ENCODE measurements at places on chromosomes 7 and 10.
A peak's percentile ranks its signal among the peaks of the same experiment; 100 is the strongest.

DNA sequence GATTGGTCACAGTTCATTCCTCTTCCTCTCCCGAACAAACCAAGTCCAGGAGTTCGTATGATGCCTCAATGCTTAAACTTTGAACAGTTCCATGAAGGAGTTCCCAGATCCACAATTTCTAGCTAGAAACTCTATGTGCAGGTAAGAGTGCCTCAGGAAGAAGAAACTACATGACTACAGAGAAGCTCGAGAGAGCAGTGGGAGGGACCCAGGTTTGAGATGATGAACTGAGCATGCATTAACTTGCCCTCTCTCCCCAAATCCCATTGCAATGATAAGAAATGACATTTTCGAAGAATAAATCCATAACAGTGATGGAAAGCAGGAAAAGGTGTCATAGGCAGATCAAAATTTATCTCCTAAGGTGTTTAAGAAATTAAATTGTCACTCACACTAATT, 140.6 kb upstream of the JCAD start:
- no peak for DNase-seq

DNA sequence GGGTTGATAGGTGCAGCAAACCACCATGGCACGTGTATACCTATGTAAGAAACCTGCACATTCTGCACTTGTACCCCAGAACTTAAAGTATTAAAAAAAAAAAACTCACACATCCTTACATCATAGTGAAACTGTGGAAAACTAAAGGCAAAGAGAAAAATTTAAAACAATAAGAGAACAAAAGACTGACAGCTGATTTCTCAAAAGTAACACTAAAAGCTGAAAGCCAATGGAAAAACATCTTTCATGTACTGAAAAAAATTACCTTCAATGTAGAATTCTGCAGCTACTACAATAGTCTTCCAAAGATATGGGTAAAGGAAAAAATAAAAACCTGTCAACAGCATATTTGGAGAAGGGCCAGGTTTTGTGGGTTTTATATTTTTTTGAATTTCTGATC, 729.1 kb upstream of the NRP1 start:
- no peak for DNase-seq

- DNase-seq: no peak
Measured at GRCh38 chr10:73506491-73506890, 10.7 kb upstream of the PPP3CB start.

DNA sequence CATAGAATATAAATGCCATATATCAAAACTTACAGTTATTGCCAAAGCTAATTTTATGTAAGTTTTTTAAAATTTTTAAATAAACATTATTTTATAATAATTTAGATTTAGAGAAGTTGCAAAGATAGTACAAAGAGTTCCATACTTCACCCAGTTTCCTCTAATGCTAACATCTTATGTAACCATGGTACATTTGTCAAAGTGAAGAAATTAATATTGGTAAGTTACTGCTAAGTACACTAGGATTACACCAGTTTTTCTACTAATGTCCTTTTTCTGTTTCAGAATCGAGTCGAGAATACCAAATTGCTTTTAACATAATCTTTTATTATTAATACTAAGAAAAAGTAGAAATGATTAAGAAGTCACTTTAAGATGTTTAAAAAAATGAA, 29.2 kb downstream of the CSGALNACT2 start:
- DNase-seq: no peak

GRCh38 chr7:142795339-142795863, 24.6 kb downstream of the PRSS2 start:
- DNase-seq: no peak

GRCh38 chr7:64874562-64875250, 28.4 kb upstream of the ZNF273 start:
- DNase-seq: no peak

GRCh38 chr7:104569751-104570150, 241.3 kb downstream of the LHFPL3 start:
- DNase-seq: no peak

GRCh38 chr10:77817541-77817940, 109.0 kb downstream of the DLG5 start:
- no peak for DNase-seq

DNA sequence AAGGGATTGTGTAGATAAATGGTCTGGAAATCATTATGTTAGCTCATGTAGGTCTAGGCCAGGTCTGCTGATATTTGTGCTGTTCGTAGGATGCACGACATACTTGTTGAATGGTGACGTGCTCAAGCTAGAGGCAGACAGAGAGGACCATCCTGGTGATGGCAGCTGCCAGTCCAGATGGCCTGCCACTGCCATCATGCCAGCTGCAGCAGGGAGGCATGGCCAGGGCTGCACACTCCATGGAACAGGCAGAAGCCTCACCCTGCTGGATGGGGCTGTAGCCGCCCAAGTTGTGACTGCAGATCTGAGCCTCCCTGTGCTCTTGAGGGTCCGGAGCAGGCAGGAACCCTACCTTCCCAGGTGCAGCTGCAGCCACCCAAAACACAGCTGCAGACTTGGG, 80.3 kb downstream of the SPDYE5 start:
- DNase-seq: no peak

DNA sequence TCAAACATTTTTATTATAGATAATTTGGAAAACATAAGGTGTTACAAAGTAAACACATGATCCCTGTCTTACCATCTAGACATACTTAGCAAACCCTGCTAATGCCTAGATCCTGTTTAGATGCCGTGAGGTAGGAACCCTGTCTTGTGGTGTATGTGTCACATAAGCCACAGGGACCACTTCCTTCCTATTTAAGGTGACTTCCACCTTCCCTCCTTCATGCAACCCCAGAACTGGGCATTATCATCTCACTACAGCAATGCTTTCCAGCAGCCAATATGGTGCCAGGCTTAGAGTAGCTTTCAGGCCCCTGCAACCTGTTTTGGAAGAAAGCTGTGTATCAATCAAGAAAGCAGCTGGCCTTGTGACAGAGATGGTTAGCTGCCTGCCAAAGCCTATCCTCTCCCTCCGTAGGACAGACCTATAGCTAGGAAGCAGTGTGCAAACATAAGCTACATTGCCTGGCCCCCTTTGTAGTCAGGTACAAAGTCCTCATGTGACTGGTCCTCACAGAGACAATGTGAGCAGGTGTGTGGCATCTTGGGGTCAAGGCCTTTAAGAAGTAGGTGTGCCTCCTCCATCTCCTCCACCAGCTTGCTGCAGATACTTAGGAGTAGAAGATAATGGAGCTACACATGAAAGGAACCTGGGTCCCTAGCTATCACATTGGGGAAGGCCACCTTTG, 146.8 kb downstream of the SPAG6 start:
- no peak for DNase-seq

GRCh38 chr7:116981939-116982338, 28.6 kb downstream of the ST7 start:
- no peak for DNase-seq

DNA sequence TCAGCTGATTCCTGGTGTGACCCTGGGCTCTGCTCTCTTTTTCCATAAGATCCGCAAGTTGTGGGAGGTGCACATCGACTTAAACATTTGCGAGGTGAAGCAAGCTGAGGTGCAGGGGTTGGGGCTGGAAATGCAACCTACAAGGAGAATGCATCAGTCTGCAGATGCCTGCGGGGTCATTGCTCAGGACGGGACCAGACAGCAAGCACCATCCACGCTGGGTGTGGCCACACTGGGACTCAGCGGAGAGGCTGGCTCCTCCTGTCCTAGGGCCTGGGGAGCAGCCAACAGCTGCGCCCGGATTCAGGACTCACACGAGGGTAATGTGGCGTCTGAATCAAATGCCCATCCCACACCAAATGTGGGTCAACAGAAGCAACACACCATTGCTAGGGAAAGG, 33.8 kb downstream of the STK32C start:
- DNase-seq: no peak

DNA sequence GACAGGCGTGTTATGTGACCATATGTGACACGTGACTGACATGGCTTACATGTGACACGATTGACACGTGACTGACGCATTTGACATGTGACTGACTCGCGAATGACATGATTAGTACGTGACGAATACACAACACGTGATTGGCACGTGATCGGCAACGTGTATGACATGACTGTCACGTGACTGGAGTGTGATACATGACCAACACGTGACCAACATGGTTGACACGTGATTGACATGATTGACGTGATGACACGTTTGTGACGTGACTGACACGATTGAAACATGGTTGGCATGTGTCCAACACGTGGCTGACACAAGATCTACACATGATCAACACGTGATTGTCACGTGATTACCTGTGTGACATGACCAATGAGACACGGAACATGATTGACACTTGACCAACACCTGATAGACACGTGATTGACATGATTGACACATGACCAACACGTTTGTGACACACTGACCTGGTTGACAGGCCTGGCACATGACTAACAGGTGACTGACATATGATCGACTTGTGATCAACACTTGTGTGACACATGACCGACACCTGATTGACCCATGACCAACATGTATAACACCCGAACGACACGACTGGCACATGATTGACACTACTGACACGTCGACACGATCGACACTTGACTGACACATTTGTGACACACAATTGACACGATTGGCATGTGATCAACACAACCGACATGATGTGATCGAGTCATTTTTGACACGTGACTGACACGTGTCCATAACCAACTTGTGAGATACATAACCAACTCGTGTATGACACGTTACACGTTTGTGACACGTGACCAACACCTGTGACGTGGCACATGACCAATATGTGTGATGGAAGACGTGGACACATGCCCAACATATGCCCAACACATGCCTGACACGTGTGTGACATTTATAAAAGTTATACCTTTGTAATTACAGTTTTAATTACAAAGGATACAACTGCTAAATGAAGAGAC, 21.1 kb downstream of the CRPPA start:
- no peak for DNase-seq

DNA sequence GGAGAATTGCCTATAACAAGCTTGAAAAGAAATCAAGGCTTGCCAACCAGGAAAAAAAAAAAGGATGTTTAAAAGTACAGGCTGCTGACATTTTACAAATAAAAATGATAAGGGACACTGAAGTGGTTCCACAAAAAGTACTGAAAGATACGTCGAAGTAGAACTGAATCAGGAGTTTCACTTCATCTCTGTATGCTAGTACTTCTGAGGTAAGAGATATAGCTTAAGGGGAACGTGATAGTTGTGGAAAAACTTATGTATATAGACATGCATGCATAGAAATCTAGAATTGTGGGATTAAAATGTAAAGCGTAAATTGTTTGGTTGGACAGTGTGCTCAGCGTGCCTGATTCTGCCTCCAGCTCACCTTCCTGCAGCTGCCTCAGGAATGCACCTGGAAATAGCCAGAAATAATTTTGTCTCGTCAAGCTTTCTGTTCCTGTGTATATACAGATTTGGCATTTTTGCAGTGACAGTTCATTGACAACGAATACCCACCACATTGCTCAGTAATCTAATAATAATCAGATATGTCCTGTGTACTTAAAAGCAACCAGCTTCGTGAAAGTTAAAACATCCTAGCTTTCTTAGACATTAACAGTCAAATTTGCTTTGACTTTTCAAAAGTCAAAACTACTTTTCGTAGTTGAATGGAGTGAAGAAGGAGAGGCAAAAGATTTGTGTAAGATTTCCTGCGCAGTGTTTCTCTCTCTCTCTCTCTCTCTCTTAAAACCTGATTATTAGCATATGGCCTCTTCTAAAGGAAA, 1.4 kb downstream of the SOSTDC1 start:
- no peak for DNase-seq

GRCh38 chr10:8174762-8175161, 120.3 kb downstream of the GATA3 start:
- DNase-seq: peak; percentile 47

GRCh38 chr7:27161721-27162560, 3.4 kb downstream of the HOXA9 start:
- no peak for DNase-seq

- peak; percentile 67 for DNase-seq
Measured at GRCh38 chr7:41943094-41943577, 240.2 kb upstream of the INHBA start.

GRCh38 chr7:510782-511281, 8.8 kb downstream of the PDGFA start:
- DNase-seq: no peak

DNA sequence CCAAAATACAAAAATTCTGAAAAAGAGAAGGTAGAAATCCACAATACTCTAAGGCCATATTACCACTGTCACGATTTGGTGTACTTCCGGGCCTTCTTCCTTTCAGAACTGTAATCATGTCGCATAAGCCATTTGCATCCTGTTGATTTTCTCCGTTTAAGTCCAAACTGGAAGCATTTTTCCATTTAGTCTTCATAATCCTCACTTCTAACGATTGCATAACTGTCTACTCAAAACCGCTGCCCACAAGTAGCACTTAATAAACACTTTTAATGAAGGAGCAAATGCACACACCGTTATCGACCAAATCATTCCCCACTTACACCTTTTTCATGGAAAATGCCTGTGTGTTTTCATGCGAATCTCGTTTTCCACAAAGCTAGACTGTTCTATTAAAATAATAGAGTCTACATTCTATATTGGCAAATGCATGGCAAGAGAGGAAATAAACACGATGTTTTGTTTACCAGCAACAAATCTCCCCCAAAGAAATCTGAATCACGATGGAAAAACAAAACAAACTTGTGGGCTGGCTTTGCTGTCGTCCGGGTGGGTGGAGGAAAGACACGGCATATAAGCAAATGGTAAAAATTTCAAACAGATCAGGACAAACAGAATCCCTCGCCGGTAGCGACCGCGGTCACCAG, 1.0 kb downstream of the ATE1 start:
- DNase-seq: no peak

GRCh38 chr7:93307131-93307660, 75.0 kb downstream of the VPS50 start:
- peak; percentile 75 for DNase-seq

DNA sequence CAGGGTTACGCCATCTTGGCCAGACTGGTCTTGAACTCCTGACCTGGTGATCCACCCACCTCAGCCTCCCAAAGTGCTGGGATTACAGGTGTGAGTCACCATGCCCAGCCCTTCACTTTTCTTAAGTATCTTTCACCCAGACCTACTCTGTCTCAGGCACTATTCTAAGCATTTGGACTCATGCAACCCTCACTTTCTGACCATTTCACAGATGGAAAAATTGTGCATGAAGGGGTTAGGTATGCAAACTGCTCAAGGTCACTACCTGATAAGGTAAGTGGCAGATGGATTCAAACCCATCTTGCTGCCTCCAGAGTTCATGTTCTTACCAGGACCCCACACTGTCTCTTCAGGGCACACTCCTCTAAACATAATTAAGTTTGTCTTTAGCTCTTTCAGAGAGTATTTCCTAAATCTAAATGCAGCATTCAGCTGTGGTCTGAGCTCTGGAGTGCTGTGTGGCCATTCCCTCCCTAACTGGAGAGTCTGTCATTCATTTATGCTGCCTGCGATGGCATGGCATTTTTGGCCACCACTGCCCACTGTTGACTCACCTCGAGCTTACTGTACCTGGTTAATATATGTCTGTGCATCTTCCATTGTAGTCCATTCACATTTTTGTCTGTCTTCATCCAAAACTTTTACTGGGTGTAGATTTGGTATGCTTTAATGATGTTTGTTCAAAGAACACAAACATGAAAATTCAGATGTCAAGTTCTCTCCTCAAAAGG, 88.4 kb downstream of the CCDC71L start:
- DNase-seq: peak; percentile 59

Measured in trophoblast cell (in vitro differentiated cells and primary cell).